ENCODE measurements at places on chromosomes 7 and 10. TPM values are rescaled to one million over a fixed set of nuclear protein-coding genes. Genes with fewer than 3 reads are reported as not detected.

GRCh38 chr10:21487416-21488180 is 37.9 kb downstream of the SKIDA1 start:
- no peak for DNase-seq

EXOC4 gene
- total RNA-seq: 49.9 TPM

FAM13C gene
- total RNA-seq: 0.21 TPM

GRCh38 chr10:88657901-88658300 is 6.3 kb upstream of the LIPF start:
- DNase-seq: peak; percentile 18

GLCCI1 gene
- 1.6 TPM for total RNA-seq

GRCh38 chr10:93465806-93466675 is 16.1 kb downstream of the MYOF start:
- DNase-seq: peak; percentile 92

C10orf105 gene
- total RNA-seq: not detected

CEP55 gene
- total RNA-seq: 7.6 TPM

PNLIPRP2 gene
- total RNA-seq: not detected

GRCh38 chr7:117155694-117156093 is 167.2 kb downstream of the WNT2 start:
- DNase-seq: no peak

- DNase-seq: no peak
Observed at GRCh38 chr7:137074391-137075030, 206.1 kb downstream of the CHRM2 start.

GRCh38 chr7:94452239-94452638 is 57.4 kb upstream of the CASD1 start:
- no peak for DNase-seq

DNA sequence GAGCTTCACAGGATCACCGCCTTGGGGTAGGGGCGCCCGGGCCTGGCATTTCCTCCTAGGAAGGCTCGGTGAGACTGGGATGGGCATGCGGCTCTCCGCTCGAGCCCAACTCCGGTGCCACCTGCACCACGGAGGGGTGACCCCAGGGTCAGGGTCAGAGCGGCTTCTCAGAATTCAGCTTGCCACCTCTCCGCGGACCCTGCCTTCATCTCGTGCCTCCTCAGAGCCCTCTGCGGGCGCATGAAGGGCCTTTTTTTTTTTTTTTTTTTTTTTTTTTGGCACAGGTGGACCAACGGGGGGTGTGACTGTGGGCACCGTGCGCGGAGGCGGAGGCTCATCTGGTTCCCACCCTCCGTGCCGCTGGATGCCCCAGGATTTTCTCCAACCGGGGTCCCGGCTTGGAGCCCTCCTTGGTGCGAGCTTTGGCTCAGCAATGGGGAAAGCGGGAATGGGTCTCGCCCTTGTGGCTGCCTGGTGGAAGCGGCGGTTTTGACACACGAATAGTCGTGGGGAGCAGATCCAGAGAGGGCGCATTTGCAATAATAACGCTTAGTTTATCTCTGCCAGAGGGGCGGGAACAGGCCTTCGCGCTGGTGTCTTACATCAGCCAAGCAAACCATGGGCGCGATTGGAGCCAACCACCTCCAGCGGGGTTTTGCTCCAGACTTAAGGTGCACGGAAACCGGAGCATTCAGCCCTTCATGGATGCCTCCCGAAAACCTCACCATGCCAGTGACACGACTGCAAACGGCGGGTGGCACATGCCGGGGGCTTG is 5.0 kb upstream of the TNRC18 start:
- DNase-seq: no peak

CFAP43 gene
- total RNA-seq: 0.75 TPM
